ENCODE measurements at places on chromosomes 6 and 20.

- peak; percentile 61 for DNase-seq
These were observed 423.8 kb upstream of the ID4 start for GRCh38 chr6:19413323-19413722.

- DNase-seq, result no peak
These were observed at the start of gene MATN4 for GRCh38 chr20:45308117-45308778. TSS of gene MATN4 (minus strand) at chr20:45308299. CDS start at chr20:45305582, 2,717 bp downstream.

- peak; percentile 81 for DNase-seq
These were observed 43.2 kb upstream of the PLCB4 start for GRCh38 chr20:9025643-9026042.

- no peak for DNase-seq
These were observed 39.8 kb downstream of the STX11 start for GRCh38 chr6:144190080-144190479.

GRCh38 chr6:84763886-84764331, 489 bp downstream of the TBX18 start:
- no peak for DNase-seq

DNA sequence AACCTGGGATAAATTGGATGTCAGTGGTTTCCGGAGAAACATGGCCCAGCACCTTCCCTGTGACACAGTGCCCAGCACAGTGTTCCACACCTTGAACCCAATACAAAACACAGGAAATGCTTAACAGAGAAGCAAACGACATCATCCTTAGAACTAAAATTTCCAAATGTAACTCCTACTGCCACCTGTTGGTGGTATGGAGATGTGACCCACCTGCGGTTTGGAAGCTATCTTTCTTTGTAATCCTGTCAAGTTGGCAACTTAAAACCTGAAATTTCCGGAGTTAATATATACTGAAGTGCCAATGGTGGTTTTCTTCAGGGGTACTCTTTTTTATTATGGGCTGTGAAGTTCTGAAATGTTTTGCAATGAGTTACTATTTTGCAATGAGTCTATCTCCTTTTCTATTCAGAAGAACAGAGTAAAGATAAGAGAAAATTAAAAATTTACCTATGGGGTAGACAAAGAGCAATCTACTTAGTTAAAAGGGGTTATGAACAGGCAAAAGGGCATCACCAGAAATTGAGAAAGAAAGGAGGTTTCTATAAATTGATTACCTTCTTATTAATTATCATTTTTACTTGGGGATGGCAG, 658.8 kb downstream of the PTPRT start:
- no peak for DNase-seq

DNA sequence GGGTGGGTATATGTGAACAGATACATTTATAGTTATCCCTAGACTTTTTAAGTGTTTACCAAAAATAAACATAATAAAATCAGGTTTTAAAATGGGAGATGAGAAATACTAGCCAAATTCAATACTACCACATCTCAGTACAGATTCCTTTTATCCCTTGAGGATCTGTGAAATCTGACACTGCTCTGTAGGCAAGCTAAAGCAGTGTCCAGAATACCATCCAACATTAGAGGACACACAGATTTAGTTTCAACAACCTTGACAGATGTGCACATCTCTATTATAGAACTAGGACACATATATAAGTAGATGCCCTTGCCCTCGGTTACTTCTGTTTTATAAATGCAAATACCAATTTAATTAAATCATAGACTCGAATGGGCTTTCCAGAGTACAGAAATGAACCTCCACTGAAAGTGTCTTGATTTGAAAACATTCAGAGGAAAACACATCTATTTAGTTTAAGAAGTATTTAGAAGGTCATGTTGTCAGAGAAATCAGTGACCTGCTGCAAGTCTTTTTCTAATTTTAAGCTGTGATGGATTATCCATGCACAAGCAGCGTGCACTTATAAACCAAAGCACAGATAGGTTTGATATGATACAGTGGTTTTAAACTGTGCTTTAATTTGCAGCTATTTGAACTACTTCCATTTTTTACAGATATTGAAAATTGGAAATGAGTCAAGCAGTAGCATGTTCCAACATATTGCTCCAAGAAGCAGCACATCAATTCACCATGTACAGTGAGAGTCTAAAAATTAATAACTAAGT, 156.3 kb upstream of the EPHA7 start:
- DNase-seq, result no peak

- no peak for DNase-seq
These were observed 29.1 kb downstream of the RREB1 start for GRCh38 chr6:7136859-7137334.

- DNase-seq, result no peak
These were observed 10.5 kb downstream of the SYTL3 start for GRCh38 chr6:158660333-158660754.

DNA sequence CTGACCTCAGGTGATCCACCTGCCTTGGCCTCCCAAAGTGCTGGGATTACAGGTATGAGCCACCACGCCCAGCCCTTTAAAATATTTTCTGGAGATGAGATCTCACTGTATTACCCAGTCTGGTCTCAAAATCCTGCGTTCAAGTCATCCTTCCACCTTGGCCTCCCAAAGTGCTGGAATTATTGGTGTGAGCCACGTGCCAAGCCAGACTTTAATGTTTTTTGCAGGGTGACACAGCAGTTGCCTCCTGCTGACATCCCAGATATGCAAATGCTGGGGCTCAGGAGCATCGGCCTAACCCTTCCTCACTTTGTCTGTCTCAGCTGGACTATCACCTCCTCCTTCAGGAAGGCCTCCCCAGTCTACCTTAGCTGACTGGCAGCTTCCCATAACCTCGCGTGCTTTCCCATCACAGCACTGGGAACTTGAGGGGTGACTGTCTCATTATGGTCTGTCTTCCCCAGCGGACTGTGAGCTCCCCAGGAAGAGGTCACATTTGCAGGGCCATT, 14.3 kb upstream of the ID1 start:
- no peak for DNase-seq

GRCh38 chr20:43906505-43907034, 8.1 kb upstream of the TOX2 start:
- no peak for DNase-seq

- peak; percentile 35 for DNase-seq
These were observed 1.2 kb downstream of the CDH4 start for GRCh38 chr20:61253264-61253639.

DNA sequence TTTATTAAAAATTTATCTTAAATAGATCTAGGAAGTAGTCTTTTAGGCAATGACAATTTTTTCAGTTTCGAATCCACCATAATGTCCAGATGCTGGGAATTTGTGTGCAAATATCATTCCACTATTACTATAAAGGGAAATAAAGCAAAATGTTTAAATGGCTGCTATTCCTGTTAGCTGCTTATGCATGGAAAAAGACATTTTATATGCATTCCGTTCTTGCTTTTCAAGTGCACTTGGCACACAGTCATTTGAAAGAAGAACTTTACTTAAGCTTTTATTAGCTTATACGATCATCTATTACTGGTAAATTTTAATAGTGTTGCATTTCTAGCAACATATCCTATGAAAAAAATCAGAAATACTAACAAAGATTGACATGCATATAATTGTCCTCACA, 42.0 kb downstream of the PRL start:
- DNase-seq, result no peak

GRCh38 chr20:5789827-5790226, 39.6 kb downstream of the SHLD1 start:
- no peak for DNase-seq

DNA sequence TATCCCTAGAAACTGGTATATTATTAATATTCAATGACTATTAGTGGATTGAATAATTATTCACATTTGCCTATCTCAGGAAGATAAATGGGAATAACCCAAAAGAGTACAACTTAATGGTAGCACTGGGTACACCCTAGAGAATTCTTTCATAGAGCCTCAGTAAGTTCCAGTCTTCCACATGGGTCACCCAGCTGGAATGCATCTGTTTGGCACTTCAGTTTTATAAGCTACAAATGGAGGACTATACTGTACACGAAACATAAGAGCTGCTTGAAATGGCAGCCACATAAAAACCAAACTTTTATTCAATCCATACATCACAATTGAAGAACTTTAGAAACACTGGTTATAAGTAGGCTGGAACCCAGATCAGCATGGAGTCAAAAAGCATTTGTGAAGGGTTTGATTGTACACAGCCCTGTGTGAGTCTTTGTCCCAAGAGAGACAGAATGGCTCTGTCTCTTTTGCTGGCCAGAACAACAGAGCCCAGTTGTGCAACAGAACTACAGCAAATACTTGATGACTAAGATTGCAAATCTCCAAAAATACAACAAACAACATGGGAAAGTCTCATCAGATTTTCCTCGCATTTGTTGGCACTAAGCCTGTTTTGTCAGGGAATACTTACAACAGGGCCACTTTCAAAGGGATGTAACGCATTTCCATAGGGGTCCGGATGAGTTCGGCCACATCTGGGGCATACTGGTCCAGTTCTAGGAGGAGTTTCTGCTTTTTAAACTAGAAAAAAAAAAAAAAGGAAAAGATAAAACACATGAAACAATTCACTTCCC, 39.5 kb downstream of the PIGU start:
- DNase-seq, result peak; percentile 80

DNA sequence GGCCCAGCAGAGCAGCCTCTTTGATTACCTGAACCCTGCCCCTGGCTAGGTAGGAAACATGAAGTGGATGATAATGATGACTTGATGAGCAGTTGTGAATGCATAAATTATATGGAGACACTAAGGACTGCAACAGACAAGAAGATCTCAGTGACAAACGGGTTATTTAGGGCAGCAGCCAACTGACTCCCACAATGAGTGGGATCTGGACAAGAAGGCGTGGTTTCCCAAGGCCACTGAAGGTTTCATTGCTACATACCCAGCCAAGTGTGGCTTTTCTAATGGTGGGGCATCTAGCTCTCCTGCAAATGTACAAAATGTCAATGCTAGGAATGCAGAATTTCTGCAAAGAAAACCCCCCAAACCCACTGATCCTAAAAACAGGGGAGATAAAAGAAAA, 29.4 kb downstream of the RING1 start:
- no peak for DNase-seq

GRCh38 chr20:18004384-18005031, 35.7 kb downstream of the MGME1 start:
- peak; percentile 20 for DNase-seq

DNA sequence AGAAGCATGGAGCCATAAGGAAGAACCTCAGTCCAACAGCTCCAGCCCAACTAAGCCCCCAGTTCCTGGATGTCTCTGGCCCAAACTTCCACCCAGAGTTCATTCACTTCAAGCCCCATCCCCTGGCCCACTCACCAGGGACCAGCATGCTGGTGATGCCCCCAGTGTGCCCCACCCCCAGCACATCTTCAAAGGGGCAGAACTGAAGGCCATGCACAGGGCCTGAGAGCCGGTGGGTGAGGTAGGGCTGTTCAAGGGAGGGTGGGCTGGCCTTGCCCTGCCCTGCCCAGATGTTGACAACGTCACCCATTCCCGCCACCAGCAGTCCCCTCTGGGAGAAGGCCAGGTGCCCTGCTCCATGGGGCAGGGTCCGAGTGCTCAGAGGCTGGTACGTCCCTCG, 3.6 kb downstream of the B3GALT4 start:
- no peak for DNase-seq

GRCh38 chr6:147738516-147739162, 230.1 kb downstream of the SAMD5 start:
- peak; percentile 16 for DNase-seq

DNA sequence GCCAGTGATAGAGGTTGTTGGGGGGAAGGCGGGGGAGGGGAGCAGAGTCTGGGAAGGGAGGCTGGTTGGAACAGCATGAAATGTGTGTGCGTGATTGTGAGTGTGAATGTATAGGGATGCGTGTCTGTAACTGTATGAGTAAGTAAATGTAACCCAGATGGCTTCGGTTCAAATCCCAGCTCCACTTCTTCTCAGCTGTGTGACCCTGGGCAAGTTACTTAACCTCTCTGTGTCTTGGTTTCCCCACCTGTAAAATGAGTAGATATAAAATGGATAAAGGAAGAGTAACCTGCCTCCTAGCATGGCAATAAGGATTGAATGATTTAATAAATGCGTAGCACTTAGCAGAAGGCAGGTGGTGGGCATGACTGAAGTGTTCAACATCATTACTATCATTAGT, 24.1 kb downstream of the MAFB start:
- no peak for DNase-seq

- DNase-seq, result no peak
These were observed 27.4 kb downstream of the SLC22A16 start for GRCh38 chr6:110448846-110449540.

- DNase-seq, result peak; percentile 23
These were observed 28.6 kb upstream of the NOTCH4 start for GRCh38 chr6:32252331-32253009.

GRCh38 chr6:12075067-12075563, 63.0 kb downstream of the HIVEP1 start:
- DNase-seq, result peak; percentile 22

GRCh38 chr6:34384321-34385153, 7.9 kb downstream of the NUDT3 start:
- DNase-seq, result no peak

Data from EH (cell line).